Activated naive CD4-positive, alpha-beta T cell treated with anti-CD3 and anti-CD28 coated beads, Interleukin-2, amount 10 ng/mL, durations not matched to agents 5 hours and 36 hours (primary cell): ENCODE measurements at places on chromosomes 1 and 21. TPM values are rescaled to one million over a fixed set of nuclear protein-coding genes. Genes with fewer than 3 reads are reported as not detected.

Gene SLC25A34
- 2.1 TPM for total RNA-seq

Gene PBXIP1
- total RNA-seq, result 102 TPM

Gene C1orf226
- not detected for total RNA-seq

Gene KRTAP6-3
- not detected for total RNA-seq

Gene OPN3
- 12.6 TPM for total RNA-seq

Gene GBP5
- total RNA-seq, result 330 TPM

Gene BROX
- total RNA-seq, result 54.0 TPM

Gene TNFSF4
- total RNA-seq, result 2.7 TPM

Gene ST6GALNAC3
- 0.38 TPM for total RNA-seq

Gene FMO4
- 1.3 TPM for total RNA-seq

Gene PDE4B
- total RNA-seq, result 53.8 TPM

Gene RGSL1
- total RNA-seq, result not detected

Gene LMX1A
- total RNA-seq, result not detected

Gene CAMK1G
- total RNA-seq, result not detected

Gene DIRAS3
- total RNA-seq, result not detected

Gene BSND
- not detected for total RNA-seq

Gene FCGR2B
- not detected for total RNA-seq

Gene RNF115
- total RNA-seq, result 15.6 TPM

Gene OR2L2
- total RNA-seq, result 0.05 TPM

Gene LINGO4
- 0.10 TPM for total RNA-seq

Gene VHLL
- total RNA-seq, result not detected

Gene PRELP
- total RNA-seq, result not detected

Gene SYT14
- total RNA-seq, result not detected

Gene PRAMEF11
- not detected for total RNA-seq

Gene LRIG2
- total RNA-seq, result 12.0 TPM

Gene TRIM67
- total RNA-seq, result not detected

Gene CFHR5
- total RNA-seq, result not detected
